ENCODE measurements at places on chromosomes 7 and 10.

- no peak for DNase-seq
Measured at GRCh38 chr10:110360857-110361474, 56.2 kb upstream of the SMNDC1 start.

- DNase-seq, result no peak
Measured at GRCh38 chr10:126476246-126476645, 88.0 kb upstream of the ADAM12 start.

DNA sequence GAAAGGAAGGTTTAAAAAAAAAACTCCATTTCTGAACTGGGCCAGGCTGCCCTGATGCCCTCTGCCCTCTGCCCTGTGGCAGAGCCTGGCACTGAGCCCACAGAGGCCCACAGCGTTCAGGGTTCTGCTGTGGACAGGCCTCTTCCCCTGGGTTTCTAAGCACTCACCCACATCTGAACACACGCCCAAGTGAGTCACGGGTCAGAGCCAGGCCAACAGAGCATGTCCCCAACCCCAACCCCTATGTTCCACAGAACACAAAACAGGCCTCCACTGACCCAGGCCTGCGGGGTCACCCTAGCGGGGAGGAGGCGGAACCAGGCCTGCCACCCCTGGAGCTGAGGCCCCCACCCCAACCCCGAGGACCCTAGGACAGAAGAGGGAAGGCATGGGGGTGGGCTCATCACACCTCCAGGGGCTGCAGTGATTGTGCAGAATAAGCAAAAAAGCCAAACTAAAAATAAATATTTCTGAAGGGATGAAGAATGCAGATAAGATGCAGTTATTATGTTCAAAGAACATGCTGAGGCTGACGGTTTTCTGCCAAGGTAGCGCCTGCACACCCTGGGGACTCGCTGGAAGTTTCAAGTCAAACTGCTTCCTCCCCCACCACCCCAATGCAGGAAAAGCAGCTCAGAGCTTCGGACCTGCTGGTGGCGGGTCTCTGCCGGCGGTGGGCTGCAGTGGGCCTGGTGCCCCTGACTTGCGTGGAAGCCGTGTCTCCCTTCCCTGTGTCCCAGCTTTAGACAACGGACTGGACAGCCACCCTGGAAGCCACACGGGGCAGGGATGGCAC, 5.4 kb downstream of the WDR86 start:
- no peak for DNase-seq

DNA sequence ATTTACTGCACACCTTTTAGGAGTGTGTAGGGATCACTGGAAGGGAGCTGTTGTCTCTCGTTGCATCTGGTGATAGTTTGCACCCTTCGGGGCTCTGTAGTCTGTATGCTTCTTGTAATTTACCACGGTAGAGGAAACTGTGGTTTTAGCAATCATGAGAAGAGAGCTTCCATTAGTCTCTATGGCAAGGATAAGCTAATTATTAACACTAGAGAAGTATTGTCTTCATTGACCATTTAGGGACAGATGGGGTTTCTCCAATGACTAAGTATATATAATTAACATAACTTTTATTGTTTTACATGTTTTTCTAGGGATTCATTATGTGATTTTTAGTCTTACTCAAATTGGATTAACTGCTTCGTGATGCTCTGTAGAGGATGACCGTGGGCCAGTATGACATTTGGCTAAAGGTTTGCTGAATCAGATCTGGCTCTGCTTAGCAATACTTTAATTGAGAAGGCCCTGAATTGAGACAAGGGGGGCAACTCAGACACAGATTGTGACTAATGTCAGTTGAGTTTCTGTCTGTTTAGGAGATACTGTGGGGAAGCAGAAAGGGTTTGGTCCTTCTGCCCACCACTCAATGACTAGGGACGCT, 8.7 kb downstream of the SLC18A2 start:
- DNase-seq, result no peak

DNA sequence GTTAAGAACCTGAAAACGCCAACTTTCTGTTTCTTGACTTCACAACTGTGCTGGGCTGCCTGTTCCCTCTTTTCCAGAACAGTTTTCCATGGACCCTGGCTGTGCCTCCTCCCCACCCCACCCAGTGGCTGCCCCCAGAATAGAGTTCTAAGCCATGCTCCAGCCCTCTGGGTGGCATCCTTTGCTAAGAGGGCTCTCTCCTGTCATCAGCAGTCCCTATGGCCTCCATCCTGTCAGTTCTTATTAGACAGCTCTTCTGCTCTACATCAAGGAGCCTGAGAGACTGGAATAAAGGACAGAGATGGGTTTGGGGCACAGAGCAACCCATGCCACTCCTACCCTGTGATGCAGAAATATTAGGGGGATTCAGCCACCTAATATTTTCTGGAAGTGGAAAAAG, 13.9 kb upstream of the LRRC4 start:
- no peak for DNase-seq

DNA sequence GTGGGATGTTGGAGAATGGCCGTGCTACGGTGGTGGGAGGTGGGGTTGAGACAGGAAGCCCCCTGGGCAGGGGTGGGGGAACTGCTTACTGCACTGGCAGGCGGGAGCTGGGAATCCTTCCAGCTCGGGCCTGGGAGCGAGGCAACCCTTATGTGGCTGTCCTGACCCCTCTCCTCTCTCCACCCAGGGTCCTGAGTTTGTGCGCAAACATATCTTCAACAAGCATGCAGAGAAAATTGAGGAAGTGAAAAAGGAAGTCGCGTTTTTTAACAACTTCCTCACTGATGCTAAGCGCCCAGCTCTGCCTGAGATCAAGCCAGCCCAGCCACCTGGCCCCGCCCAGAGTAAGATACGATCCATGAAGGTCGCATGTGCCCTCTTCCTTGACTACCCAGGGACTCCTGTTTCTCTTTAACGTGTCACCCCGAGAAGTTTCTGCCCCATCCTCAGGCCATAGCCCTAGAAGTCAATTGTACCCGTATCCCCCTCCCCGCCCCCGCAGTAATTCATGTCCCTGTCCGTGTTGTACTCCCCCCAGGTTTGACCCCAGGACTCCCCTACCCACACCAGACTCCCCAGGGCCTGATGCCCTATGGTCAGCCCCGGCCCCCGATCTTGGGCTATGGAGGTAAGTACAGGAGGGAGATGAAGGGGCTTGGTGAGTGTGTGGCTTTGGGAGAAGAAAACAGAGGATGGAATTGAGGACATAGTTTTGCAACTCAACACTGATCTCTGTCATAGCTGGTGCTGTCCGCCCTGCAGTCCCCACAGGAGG, 1.8 kb downstream of the UFSP1 start:
- no peak for DNase-seq

DNA sequence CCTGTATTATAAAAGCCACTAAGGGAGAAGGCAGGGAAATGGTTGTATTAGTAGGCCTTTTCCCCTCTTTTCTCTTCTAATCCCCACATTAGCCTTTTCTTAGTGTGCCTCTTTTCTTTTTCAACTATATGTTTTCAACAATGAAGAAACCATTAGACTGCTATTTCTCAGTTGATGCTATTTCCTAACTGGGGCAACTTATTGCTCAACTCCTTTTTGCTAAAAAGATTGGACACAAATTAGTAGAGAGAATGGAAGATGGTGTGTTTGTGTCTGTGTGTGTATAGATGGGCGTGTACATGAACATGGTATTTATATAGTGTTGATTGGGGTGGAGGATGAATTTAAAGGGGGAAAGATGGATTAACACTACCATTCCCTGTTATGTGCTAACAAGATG, 28.4 kb downstream of the TBC1D12 start:
- no peak for DNase-seq

DNA sequence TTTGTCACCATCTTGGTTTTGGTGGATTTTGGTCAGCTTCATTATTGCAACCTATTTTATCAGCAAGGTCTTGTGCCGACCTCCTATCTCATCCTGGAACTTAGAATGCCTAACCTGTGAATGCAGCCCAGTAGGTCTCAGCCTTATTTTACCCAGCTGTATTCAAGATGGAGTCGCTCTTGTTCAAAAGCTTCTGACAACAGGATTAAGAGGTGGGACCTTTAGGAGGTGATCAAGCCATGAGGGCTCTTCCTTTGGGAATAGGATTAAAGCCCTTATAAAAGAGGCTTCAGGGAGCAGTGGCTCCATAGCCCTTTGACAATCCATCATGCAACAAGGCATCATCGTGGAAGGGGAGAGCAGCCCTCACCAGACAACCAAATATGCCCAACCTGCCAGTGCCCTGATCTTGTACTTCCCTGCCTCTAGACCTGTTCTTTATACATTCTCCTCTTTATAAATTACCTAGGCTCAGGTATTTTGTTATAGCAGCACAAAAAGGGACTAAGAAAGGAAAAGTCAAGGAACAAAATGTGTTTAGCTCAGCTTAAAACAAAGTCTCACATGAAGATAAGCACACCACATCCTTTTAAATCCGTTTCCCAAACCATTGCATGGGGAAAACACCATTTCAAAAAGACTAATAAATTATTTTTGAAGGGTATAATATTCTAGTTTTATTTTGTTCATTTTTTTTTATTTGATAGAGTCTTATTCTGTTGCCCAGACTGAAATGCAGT, 8.5 kb upstream of the MAP3K8 start:
- DNase-seq, result no peak

GRCh38 chr7:92731335-92732063, 104.9 kb downstream of the CDK6 start:
- DNase-seq, result no peak

DNA sequence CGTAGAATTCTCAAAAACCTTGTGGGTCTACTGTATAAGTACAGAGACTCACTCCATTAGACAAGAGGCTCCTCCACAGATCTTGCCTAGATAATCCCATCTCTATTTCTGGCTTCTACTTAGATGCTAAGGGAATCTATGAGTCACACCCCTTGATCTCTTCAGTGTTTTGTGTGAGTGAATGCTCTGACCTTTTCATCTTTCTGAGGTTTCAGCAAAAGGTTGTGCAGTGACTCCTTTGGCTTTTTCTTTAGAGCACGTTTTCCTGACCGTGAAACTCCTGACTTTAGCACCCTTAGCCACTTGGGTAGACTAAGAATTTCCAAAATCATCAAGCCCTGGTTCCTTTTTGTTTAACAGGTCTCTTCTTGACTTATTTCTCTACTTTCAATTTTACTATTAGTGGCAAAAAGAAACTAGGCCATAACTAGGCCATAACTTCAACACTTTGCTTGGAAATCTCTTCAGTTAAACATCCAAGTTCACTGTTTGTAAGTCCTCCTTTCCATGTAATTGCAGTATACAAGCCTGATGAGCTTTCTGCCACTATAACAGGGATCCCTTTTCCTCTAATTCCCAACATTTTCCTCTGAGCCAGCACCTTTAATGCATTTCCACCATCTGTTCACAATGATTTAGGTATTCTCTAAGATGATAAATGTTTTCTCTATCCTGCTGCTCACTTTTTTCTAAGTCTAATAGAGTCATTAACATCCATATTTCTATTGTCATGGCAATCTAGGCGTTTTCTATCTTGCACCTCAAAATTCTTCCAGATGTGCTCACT, 19.4 kb downstream of the COPG2 start:
- no peak for DNase-seq

DNA sequence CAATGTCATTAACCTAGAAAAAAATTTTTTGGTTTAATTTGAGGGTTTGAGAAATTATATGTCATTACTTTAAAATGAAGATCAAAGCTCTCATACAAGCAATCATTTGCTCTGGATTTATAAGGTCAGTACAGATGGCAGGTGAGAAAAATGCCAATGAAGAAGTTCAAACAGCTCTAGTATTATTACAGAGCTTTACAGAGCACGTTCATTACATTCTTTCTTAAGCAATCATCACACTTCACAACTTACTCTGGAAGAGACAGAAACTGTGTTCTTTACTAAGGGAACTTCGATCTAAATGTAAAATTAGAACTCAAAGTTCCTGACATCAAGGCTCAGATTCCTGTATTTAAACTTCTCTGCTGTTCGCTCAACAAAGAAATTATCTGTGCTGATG, 153.4 kb downstream of the ATE1 start:
- DNase-seq, result no peak

- no peak for DNase-seq
Measured at GRCh38 chr10:17655567-17656146, 11.7 kb downstream of the STAM start.

DNA sequence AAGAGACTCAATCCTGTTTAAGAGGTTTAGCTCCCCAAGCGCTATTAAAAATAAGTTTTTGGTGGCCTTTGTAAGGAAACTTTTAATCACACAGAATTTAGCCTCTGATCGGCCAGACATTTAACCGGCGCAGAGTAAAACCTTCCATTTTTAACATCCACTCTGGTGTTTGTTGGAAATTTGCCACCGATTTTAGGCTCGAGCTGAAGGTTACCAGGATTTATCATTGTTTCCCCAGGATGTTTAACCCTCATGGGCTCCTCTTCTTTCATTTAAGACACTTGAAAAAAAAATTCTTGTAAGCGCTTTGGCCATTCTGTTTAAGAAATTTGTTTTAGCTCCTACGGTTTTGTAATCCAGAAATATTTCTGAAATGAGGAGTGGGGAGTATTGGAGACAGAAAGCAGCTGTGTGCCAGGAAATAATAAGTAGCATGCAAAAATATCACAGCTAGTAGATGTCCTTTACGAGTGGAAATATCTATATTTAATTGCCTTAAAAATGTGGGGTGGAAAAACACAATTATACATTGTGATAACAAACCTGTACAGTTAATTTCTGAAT, 3.4 kb downstream of the NEUROD6 start:
- DNase-seq, result no peak

DNA sequence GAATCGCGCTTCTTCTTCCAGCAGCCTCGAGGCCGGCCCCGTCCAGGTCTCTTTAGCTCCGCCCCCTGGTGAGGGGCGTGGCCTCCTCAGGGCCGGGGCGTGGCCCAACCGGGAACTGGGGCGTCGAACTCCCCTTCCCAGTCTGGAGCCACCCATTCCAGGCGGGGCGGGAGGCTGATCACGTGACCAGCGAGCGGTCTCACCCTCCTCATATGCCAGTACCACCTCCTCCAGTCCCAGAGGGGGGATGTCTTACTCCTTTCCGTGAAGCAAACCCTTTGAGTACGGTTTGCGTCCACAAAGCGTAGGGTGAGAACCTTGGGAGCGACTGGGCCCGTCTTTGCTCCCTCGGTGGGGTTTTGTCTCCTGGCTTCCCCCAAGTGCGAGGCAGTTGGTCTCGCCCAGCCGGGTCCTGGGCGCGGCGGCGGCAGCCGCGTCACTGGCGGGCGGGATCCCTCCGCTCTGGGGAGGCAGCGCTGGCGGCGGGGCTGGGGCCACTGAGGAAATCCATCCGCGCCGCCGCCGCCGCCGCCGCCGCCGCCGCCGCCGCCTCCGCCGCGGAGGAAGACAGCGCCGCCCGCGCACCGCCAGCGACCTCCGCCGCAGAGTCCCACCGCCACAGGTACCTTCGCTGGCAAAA, at the start of gene GNB2:
Gene GNB2 (plus strand): TSS at position 439 of the 640 bp plus-strand sequence. CDS start 2,526 bp downstream, outside the sequence.
- peak; percentile 98 for DNase-seq

GRCh38 chr7:130960208-130960988, 226.4 kb upstream of the KLF14 start:
- no peak for DNase-seq

DNA sequence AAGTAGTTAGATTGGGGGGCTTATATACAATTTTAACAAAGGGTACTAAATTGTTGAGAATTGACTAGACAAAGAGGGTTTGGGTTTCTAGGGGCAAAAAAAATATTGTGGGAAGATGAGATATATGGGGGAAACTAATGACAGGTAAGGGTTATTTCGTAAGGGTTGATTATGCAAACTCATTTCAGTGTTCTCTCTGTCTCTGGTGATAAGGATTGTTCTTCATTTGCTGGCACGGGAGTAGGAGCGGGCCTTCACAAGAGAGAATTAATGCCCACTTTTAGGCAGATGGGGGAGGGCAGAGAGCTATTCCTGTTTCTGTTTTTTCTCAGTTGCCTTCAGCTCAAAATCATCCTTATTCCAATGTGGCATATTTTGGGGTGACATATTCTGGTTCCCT, 258.4 kb downstream of the EXOC4 start:
- no peak for DNase-seq

- no peak for DNase-seq
Measured at GRCh38 chr7:113806633-113807327, 112.0 kb downstream of the PPP1R3A start.

- DNase-seq, result no peak
Measured at GRCh38 chr7:157686285-157686894, 349.6 kb downstream of the DNAJB6 start.

Measured in activated CD8-positive, alpha-beta memory T cell treated with anti-CD3 and anti-CD28 coated beads for 48 hours (primary cell).